ENCODE measurements at places on chromosomes 13 and 19. TPM values are rescaled to one million over a fixed set of nuclear protein-coding genes. Genes with fewer than 3 reads are reported as not detected.
A peak's percentile ranks its signal among the peaks of the same experiment; 100 is the strongest.

DNA sequence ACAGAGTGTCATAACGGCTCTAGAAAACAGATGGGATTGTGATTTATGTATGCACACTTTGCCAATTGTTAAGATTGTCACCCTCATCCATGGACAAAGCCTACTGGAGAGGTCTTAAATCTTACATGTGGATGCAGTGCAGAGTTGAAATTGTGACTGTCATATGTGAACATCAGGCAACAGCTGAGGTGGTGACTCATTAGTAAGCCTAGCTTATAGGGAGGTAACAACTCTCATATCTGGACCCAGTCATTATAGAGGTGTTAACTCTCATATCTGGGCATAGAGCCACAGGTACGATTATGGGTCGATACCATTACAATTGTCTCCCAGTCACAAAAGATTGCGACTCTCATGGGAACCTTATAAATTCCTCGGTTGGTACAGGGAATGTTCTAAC, 29.8 kb upstream of the ZNF254 start:
- no peaks in the 10 kb centered on the region for H3K36me3 ChIP-seq
- no peak overlapping the region for H3K4me3 ChIP-seq
- no peaks in the 10 kb centered on the region for H3K27me3 ChIP-seq
- no peaks in the 10 kb centered on the region for H3K4me1 ChIP-seq

- H3K27me3 ChIP-seq, result no peaks in the 10 kb centered on the region
- no peak overlapping the region for H3K27ac ChIP-seq
- H3K4me1 ChIP-seq, result no peaks in the 10 kb centered on the region
- no peak for DNase-seq
These were observed 872 bp downstream of the PSPN start for GRCh38 chr19:6374711-6375410.

DNA sequence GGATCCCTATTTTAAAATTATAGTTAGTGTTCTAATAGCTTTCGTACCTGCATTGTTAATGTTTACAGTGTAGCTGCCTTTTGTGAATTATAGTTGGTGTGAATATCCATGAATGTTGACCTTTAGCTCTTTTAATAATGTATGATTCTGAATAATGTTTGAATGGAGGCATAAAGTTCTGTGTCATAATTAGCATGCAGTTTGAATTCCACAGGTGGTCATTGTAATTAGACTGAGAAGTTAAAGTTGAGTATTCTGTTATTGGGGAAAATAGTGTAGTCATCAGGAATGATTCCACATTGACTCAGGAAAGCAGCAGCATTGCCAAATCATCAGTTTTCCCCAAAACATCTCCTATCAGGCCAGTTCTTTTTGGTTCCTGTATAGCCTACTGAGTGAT, 12.1 kb downstream of the GPR18 start:
- DNase-seq, result no peak
- no peaks in the 10 kb centered on the region for H3K27me3 ChIP-seq
- H3K4me3 ChIP-seq, result no peak overlapping the region
- no peaks in the 10 kb centered on the region for H3K36me3 ChIP-seq

Gene ZNF575
- total RNA-seq, result 6.4 TPM

Gene CEACAM4
- total RNA-seq, result not detected

DNA sequence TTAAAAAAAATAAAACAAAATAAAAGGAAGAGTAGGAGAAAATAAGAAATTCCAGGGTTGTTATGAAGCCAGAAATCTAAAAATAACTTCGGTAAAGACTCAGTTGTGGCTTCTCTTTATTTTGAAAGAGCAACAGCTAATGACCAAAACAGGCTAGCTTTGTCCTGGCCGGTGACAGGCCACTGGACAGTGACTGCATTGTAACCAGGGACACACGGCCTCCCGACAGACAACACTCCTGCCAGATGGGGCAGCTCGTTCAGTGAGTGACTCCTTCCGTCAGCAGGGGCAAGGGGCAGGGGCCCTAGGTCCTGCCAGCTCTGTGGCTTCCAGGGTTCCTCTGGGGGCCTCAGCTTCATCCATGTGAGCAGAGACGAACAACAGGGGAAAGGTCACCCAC, 173.4 kb downstream of the KATNAL1 start:
- H3K4me3 ChIP-seq, result no peak overlapping the region
- no peak for DNase-seq
- peaks cover 6% of the 10 kb centered on the region for H3K4me1 ChIP-seq
- no peaks in the 10 kb centered on the region for H3K27me3 ChIP-seq
- H3K27ac ChIP-seq, result no peak overlapping the region

GRCh38 chr19:29849208-29849607, 37.4 kb downstream of the CCNE1 start:
- H3K36me3 ChIP-seq, result no peaks in the 10 kb centered on the region
- H3K27me3 ChIP-seq, result no peaks in the 10 kb centered on the region
- DNase-seq, result peak; percentile 35
- no peak overlapping the region for H3K27ac ChIP-seq

GRCh38 chr13:109651854-109652253, 134.5 kb downstream of the IRS2 start:
- H3K4me3 ChIP-seq, result no peak overlapping the region
- H3K36me3 ChIP-seq, result no peaks in the 10 kb centered on the region
- no peak overlapping the region for H3K27ac ChIP-seq
- H3K27me3 ChIP-seq, result no peaks in the 10 kb centered on the region
- H3K4me1 ChIP-seq, result no peaks in the 10 kb centered on the region
- no peak for DNase-seq

- H3K36me3 ChIP-seq, result no peaks in the 10 kb centered on the region
- no peaks in the 10 kb centered on the region for H3K4me1 ChIP-seq
- no peaks in the 10 kb centered on the region for H3K27me3 ChIP-seq
- H3K4me3 ChIP-seq, result no peak overlapping the region
These were observed 5.1 kb upstream of the FLT3LG start for GRCh38 chr19:49468746-49469447.

DNA sequence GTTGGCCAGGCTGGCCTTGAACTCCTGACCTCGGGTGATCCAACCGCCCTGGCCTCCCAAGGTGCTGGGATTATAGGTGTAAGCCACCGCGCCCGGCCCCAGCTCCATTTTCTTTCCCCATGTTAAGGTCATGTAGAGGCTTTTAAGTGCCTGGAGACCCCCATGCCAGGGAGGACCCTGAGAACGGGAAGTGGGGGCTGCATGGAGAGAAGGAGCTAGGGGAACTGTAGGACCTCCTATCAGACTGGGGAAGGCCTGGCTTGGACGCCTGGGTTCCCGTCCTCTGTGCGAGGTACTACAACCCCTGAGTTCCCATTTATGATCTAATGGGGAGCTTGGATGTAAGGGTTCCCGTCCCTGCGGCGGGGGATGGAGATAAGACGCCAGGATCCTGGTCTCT, 714 bp upstream of the NPAS1 start:
- H3K4me3 ChIP-seq, result no peak overlapping the region
- no peaks in the 10 kb centered on the region for H3K36me3 ChIP-seq
- no peak for DNase-seq
- peaks cover 15% of the 10 kb centered on the region for H3K4me1 ChIP-seq

GRCh38 chr13:24045597-24045996, 114.9 kb upstream of the SPATA13 start:
- no peak for DNase-seq
- no peaks in the 10 kb centered on the region for H3K36me3 ChIP-seq

DNA sequence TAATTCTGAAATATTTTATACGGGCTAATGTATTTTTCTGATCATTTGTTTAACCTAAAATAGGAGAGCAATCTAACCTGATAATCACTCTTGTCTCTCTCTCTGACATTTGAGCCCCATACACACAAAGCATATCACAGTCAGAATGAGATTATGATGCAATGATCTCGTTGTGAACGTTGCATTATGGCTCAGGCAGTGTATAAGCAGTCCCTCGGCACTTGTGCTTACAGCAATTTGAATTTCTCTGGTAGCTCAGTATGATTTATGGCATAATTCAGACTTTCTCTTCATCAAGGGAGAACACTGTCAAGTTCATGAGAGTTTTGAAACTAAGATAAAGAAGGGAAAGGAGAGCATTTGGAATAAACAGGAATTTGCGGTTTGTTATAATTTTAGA, 256.1 kb downstream of the DACH1 start:
- no peaks in the 10 kb centered on the region for H3K27me3 ChIP-seq
- H3K36me3 ChIP-seq, result no peaks in the 10 kb centered on the region
- H3K4me1 ChIP-seq, result no peaks in the 10 kb centered on the region
- H3K27ac ChIP-seq, result no peak overlapping the region
- DNase-seq, result no peak

- no peak for DNase-seq
- no peaks in the 10 kb centered on the region for H3K4me1 ChIP-seq
- H3K27me3 ChIP-seq, result no peaks in the 10 kb centered on the region
- H3K36me3 ChIP-seq, result no peaks in the 10 kb centered on the region
- H3K27ac ChIP-seq, result no peak overlapping the region
These were observed 564 bp downstream of the SIGLECL1 start for GRCh38 chr19:51251468-51251820.

GRCh38 chr13:75870397-75870903, 234.3 kb downstream of the LMO7 start:
- H3K4me3 ChIP-seq, result peak overlapping the region; percentile 11
- H3K36me3 ChIP-seq, result no peaks in the 10 kb centered on the region
- no peaks in the 10 kb centered on the region for H3K27me3 ChIP-seq
- DNase-seq, result no peak
- H3K4me1 ChIP-seq, result no peaks in the 10 kb centered on the region
- no peak overlapping the region for H3K27ac ChIP-seq

Gene RNASEH2B
- total RNA-seq, result 30.1 TPM

GRCh38 chr13:23289917-23290357, 109.2 kb downstream of the SGCG start:
- H3K27ac ChIP-seq, result no peak overlapping the region
- H3K27me3 ChIP-seq, result no peaks in the 10 kb centered on the region
- no peaks in the 10 kb centered on the region for H3K36me3 ChIP-seq
- no peaks in the 10 kb centered on the region for H3K4me1 ChIP-seq
- DNase-seq, result no peak

GRCh38 chr19:28883241-28883693, 329.7 kb downstream of the UQCRFS1 start:
- no peaks in the 10 kb centered on the region for H3K4me1 ChIP-seq
- no peaks in the 10 kb centered on the region for H3K36me3 ChIP-seq
- H3K27ac ChIP-seq, result no peak overlapping the region
- H3K27me3 ChIP-seq, result no peaks in the 10 kb centered on the region

DNA sequence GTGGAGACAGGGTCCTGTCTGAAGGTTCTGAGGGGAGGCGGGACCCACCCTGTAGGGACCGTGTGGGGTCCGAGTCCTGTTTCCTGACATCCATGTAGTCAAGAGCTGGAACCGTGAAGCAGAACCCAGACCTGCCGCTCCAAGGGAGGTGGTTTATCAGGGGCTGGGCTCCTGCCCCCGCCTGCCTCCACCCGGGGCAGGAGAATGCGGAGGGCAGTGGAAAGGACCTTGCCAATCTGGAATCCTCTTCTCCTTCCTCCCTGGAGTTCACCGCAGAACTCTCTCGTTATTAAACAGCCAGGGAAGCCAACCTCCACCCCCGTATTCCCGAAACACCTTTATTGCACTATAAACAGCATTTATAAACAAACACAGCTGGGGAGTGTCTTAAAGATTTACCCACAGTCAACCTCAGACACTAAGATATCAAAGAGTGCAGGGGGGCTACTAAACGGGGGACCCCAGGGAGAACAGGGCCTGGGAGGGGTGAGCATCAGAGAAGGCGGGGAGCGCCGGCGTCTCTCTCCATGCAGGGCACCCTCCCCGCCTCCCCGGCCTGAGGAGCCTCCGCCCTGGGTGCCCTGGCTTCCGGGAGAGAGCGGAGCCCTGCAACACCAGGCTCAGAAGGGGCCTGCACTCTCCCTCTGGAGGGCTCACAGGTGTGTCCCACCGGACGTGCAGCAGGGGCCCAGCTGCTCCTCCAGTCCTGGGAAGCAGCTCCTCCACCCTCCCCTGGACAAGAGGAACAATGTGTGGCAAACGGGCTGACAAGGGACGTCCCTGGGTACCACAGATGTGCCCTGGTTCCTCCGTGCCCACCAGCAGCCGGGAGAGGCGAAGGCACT, 3.6 kb downstream of the C2CD4C start:
- H3K4me1 ChIP-seq, result peaks cover 5% of the 10 kb centered on the region
- DNase-seq, result peak; percentile 40
- H3K27ac ChIP-seq, result no peak overlapping the region
- H3K36me3 ChIP-seq, result no peaks in the 10 kb centered on the region
- H3K27me3 ChIP-seq, result peaks cover 71% of the 10 kb centered on the region

Gene PPP1R13L
- total RNA-seq, result 46.2 TPM

- DNase-seq, result no peak
- H3K36me3 ChIP-seq, result no peaks in the 10 kb centered on the region
- no peaks in the 10 kb centered on the region for H3K27me3 ChIP-seq
- no peak overlapping the region for H3K4me3 ChIP-seq
- H3K4me1 ChIP-seq, result no peaks in the 10 kb centered on the region
These were observed 27.1 kb downstream of the MBNL2 start for GRCh38 chr13:97249093-97249795.

GRCh38 chr19:40139533-40140287, 49.0 kb upstream of the ZNF780A start:
- H3K27ac ChIP-seq, result no peak overlapping the region
- no peak for DNase-seq
- H3K4me3 ChIP-seq, result no peak overlapping the region
- no peaks in the 10 kb centered on the region for H3K27me3 ChIP-seq

GRCh38 chr19:3770136-3770999, 1.7 kb downstream of the RAX2 start:
- H3K27ac ChIP-seq, result no peak overlapping the region
- no peak for DNase-seq
- H3K4me1 ChIP-seq, result no peaks in the 10 kb centered on the region
- H3K36me3 ChIP-seq, result no peaks in the 10 kb centered on the region

DNA sequence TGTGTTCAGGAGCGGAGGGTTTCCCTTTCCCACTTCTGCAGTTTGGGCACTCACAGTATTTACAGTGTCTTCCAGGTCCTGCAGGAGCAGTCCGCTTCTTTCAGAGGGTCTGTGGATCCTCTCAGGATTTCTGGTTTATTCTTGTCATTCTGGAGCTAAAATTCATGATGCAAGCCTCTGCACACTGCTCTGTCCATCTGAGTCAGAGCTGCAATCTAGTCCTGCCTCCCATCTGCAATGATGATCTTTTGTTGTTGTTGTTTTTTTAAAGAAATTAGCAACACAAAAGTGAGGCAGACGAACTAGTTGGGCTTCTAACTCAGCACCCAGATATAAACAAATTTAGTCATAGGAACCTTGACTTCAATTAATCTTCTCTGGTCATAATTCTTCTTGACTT, 86.5 kb downstream of the DLEU7 start:
- no peaks in the 10 kb centered on the region for H3K4me1 ChIP-seq
- DNase-seq, result no peak
- no peaks in the 10 kb centered on the region for H3K27me3 ChIP-seq
- no peaks in the 10 kb centered on the region for H3K36me3 ChIP-seq
- no peak overlapping the region for H3K27ac ChIP-seq
- H3K4me3 ChIP-seq, result no peak overlapping the region

GRCh38 chr13:100029933-100030332, 48.3 kb downstream of the ZIC2 start:
- DNase-seq, result no peak
- H3K27ac ChIP-seq, result no peak overlapping the region
- no peaks in the 10 kb centered on the region for H3K36me3 ChIP-seq
- no peaks in the 10 kb centered on the region for H3K4me1 ChIP-seq
- H3K27me3 ChIP-seq, result no peaks in the 10 kb centered on the region

All from colonic mucosa (tissue), 4 donors.